ENCODE measurements at places on chromosomes 2 and 18. TPM values are rescaled to one million over a fixed set of nuclear protein-coding genes. Genes with fewer than 3 reads are reported as not detected.

The DSEL gene
- 3.9 TPM for total RNA-seq

The SERPINB3 gene
- 0.25 TPM for total RNA-seq

The GKN1 gene
- total RNA-seq = not detected

The MROH2A gene
- not detected for total RNA-seq

DNA sequence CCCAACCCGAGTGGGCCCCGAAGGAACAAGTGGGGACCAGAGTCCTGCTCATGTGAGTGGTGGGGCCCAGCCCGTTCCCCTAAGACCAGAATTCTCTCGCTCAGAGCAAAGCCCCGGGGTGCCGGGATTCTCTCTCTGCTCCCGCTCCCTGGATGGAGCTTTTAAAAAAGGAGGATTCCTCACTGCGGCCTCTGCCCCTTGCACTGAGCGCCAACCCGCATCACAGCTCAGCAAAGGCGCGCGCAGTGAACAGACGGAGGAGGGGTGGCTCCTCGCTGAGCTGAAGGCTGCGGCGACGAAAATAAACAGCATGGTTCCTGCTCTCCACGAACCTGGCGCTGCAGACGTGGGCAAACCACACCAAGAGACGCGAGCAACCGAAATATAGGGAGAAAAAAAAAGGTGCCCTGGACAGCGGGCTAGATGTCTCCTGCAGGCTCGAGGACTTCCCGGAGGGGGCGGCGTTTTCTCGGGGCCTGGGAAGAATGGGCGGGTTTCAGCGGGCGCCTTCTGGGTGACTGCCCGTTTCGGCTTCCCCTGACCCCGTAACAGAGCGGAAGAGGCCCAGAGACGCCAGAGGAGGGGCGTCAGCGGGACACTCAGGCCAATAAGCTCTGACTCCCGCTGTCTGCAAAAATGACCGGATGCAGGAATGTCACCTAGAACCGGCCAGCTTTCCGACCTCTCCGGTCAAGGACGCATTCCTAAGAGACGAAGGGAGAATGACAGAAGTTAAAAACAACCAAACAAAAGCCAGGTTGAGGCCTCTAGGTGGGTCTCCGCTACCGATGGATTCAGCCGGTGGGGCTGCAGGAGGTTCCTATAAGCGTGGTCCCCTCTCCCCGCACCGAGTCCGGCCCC, 819 bp upstream of the KLF11 start:
- no peaks in the 10 kb centered on the region for H3K36me3 ChIP-seq
- H3K27ac ChIP-seq = no peak overlapping the region
- H3K4me3 ChIP-seq = peak overlapping the region; percentile 81
- no peaks in the 10 kb centered on the region for H3K27me3 ChIP-seq

DNA sequence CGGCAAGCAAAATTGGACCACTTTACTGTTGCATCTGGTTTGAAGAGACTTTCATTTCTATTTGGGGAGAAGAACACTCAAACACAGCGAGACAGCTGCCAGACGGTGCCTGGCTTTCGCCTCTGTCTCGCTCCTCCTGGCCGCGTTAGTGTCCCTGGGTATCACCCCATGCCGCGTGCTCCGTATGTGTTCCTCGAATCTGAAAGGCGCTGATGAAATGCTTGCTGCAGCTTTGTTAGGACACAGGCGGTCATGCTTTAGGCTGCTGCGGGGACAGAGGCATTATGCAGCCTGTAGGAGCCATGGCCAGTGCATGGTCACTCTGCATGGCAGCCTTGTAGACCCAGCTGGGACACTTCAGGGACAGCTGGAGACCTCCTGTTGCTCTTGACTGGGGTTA, 53.9 kb downstream of the LDLRAD4 start:
- DNase-seq = peak; percentile 41
- H3K27ac ChIP-seq = no peak overlapping the region
- H3K4me3 ChIP-seq = no peak overlapping the region
- H3K4me1 ChIP-seq = no peaks in the 10 kb centered on the region

GRCh38 chr18:3246635-3247239, 864 bp upstream of the MYL12A start:
- peak; percentile 66 for DNase-seq
- no peaks in the 10 kb centered on the region for H3K27me3 ChIP-seq
- H3K4me1 ChIP-seq = no peaks in the 10 kb centered on the region
- H3K4me3 ChIP-seq = peak overlapping the region; percentile 100

- no peaks in the 10 kb centered on the region for H3K36me3 ChIP-seq
- no peak overlapping the region for H3K27ac ChIP-seq
Measured at GRCh38 chr2:26605195-26605998, 35.8 kb downstream of the CIB4 start.

DNA sequence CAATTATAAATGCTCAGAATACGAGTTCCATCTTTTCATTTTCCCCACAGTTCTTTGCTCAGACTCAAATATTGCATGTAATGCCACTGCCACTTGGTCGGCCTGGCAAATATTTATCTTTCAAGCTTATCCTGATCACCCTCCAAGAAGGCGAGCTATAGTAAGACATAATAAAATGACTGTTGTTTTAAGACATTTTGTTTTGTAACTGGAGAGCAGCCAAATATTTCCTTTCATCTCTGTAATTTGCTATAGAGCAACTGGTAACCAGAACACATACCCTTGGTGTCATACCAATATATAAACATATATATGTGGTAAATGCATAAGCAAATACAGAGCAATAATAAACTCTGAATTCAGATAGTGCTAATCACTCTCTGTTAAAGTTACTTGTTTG, 7.3 kb upstream of the ATL2 start:
- H3K27ac ChIP-seq = no peak overlapping the region
- DNase-seq = no peak
- no peak overlapping the region for H3K4me3 ChIP-seq
- H3K36me3 ChIP-seq = no peaks in the 10 kb centered on the region

- H3K27me3 ChIP-seq = no peaks in the 10 kb centered on the region
- DNase-seq = no peak
- peaks cover 19% of the 10 kb centered on the region for H3K4me1 ChIP-seq
- no peak overlapping the region for H3K27ac ChIP-seq
- no peak overlapping the region for H3K4me3 ChIP-seq
Measured at GRCh38 chr2:174025271-174026121, 60.3 kb upstream of the SP3 start.

- H3K27me3 ChIP-seq = no peaks in the 10 kb centered on the region
- H3K27ac ChIP-seq = no peak overlapping the region
- no peaks in the 10 kb centered on the region for H3K4me1 ChIP-seq
Measured at GRCh38 chr18:35268821-35269220, 21.2 kb downstream of the ZSCAN30 start.

DNA sequence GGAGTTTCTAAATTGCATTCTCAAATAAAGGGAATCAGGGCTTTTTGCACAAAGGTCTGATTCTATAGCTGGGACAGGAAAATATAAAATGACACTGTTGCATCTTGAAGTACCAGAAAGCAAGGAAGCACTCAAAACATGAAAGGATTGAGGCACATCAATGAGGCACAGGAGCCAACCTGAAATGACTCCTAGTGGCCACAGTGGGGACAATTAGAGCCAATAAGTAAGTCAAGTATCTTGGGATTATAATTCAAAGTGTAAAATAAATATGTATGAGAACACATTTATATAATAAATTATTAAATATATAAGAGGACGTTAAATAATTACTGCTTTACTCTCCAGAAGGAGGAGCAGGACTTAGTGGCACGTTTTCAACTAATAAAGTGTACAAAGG, 1259.5 kb upstream of the CDH2 start:
- H3K27me3 ChIP-seq = no peaks in the 10 kb centered on the region
- no peak for DNase-seq
- no peak overlapping the region for H3K27ac ChIP-seq
- H3K4me3 ChIP-seq = no peak overlapping the region

- no peak for DNase-seq
- H3K4me3 ChIP-seq = no peak overlapping the region
- no peaks in the 10 kb centered on the region for H3K27me3 ChIP-seq
- H3K36me3 ChIP-seq = no peaks in the 10 kb centered on the region
- no peaks in the 10 kb centered on the region for H3K4me1 ChIP-seq
Measured at GRCh38 chr2:226524381-226524843, 275.2 kb downstream of the IRS1 start.

DNA sequence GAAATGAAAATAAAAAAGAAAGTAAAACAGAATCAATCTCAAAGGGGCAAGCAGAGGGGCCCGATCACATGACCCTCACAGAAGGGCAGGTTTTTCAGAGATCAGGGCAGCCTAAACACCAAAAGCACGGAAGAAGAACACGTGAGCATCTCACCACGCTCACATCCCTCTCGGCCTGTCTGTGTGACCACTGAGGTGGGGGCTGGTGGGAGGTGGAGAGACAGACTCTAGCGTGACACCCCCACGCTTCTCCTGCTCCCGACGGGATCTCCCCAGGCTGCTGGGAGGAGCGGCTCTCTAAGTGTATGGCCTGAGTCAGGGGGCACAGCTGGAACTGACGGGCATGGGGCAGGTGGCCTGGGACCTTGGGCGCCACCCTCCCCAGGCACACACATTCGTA, 23.5 kb upstream of the MTERF4 start:
- H3K4me1 ChIP-seq = no peaks in the 10 kb centered on the region
- H3K4me3 ChIP-seq = no peak overlapping the region
- H3K27me3 ChIP-seq = no peaks in the 10 kb centered on the region

DNA sequence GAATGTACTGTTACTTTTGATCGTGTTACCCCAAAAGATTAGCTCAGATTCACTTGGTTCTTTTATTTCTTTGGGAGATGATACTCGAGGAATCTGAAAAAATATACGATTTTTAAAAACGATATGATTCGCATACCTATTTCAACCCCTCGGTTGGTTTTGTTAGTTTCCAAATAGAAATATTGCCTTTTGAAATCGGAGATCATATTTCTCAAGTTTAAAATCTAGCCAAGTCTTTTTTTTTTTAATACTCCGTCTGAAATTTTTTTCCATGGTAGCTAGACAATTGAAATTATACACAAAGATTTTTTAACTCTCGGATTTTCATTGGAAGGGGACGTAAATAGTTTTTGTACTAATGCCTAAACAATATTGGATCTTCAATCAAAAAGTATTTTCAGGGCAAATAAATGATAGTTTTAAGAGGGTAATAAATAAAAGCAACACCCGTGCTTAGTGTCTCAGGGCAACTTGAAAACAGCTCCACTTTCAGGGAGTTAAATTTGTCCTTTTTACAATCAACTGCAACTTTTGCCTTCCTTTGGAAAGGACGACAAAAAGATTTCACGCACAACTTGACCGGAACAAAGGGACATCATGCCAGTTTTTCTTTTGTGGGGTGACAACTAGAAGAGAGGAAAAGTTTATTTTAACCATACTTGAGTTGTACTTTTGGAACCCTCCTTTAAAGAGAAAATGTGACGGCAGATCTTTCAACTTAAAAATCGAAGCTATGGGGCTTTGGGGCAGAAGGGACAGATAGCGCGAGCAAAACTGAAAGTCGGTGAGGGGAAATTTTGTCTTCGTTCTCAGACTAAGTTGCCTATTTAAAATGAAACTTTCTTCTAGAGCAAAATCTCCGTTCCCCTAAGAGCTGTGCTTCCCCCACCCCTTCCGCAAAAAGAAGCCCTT, 5.8 kb upstream of the ONECUT2 start:
- peak overlapping the region; percentile 68 for H3K4me3 ChIP-seq
- peaks cover 13% of the 10 kb centered on the region for H3K4me1 ChIP-seq
- H3K36me3 ChIP-seq = no peaks in the 10 kb centered on the region
- no peak overlapping the region for H3K27ac ChIP-seq

GRCh38 chr2:134406311-134406710, 152.4 kb downstream of the MGAT5 start:
- H3K4me1 ChIP-seq = no peaks in the 10 kb centered on the region
- no peaks in the 10 kb centered on the region for H3K36me3 ChIP-seq
- no peak overlapping the region for H3K4me3 ChIP-seq
- no peak overlapping the region for H3K27ac ChIP-seq
- no peak for DNase-seq
- H3K27me3 ChIP-seq = no peaks in the 10 kb centered on the region

DNA sequence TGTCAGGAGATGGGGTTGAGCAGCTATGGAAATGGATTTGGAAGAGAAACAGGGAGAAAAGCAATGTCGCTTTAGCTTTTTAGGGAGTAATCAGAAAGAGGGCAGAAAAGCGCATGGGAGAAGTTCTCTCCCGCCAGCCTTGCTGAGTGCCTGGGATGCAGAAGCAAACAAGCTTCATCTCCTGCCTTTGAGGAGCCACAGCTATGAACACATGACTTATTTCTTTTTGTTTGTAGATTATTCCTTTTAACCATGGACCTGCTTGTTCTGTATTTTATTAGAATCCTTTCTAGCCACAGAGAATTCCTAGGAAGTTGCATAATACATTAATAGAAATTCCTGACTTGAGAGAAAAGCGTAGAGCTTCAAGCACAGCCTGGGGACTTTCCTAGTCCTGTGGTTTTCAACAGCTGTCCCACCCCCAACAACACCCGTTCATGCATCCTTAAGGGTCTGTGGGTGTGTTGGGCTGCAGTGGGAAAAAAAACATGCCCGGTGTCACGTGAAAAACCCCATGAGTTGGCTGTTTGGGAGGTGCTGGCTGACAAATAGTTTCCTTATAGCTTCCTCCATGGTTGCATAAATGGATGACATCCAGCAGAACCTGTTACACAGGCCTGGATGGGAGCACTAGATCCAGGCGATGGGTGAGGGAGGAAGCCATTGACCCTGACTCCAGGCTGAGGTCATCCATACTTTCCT, 14.9 kb downstream of the SLC9A4 start:
- no peaks in the 10 kb centered on the region for H3K36me3 ChIP-seq
- H3K4me3 ChIP-seq = no peak overlapping the region
- no peak for DNase-seq
- H3K27me3 ChIP-seq = no peaks in the 10 kb centered on the region
- H3K4me1 ChIP-seq = no peaks in the 10 kb centered on the region

GRCh38 chr2:10489842-10490555, 41.9 kb upstream of the ODC1 start:
- no peak overlapping the region for H3K27ac ChIP-seq
- no peaks in the 10 kb centered on the region for H3K27me3 ChIP-seq
- peaks cover 3% of the 10 kb centered on the region for H3K4me1 ChIP-seq
- no peak overlapping the region for H3K4me3 ChIP-seq
- H3K36me3 ChIP-seq = no peaks in the 10 kb centered on the region
